ENCODE measurements at places on chromosomes 5 and 9.

DNA sequence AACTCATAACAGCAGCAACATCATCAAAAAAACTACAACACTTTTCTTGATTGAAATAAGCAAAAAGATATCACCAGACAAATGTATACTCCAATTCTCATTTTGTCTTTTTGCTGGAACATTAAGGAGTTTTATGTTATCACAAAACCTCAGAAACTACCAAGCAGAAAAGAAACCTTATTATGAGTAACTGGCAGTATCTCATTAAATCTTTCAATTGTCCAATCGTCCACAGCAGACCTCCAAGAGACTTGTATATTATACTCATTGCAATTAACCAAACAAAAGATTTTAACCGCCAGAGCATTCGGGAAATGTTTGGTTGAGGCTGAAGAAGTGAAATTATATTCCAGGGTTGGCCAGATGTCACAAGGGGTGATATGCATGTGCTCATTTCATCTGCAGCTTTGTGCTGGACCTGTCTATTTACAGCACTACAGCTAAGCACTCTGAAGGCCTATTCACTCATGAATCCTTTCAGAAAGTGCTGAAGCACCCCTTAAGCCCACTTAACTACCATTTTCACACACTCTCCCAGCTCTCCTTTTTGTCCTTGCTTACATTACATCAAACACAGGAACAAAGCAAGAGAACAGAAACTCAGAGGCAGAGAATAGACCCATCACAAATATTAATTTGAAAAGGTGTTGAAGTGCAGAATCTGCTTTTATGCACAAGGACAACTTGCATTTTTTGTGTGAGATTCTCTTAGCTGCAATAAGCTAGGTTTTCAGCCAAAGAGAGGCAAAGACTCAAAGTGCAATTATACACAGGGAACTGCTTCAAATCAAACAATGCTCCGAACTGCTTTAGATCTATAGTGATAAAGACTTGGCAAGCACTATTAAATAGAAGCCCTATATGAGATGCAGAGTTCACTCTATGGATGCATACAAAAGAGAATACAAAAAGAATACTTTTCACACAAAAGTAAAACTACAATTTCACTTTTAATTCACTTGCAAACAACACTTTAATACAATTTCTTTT is 150.4 kb upstream of the POU5F2 start:
- no peak for DNase-seq

DNA sequence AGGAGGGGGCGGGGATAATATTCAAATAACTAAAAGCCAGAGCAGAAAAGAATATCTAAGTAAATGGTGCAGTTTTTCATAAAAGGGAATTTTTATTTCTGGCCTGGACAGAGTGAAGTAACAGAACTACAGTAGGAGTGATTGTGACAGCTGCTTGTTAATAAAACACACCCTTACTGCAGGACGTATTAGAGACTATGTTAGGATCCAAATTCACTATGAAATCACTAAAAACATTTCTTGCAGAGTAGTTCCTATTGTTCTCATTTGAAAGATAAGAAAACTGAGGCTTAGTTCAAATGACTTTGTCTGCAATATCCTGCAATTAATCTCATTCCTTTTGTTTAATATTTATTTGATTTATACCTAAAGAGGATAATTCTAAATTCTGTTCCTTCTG is 39.5 kb downstream of the FAM174A start:
- DNase-seq, result no peak

DNA sequence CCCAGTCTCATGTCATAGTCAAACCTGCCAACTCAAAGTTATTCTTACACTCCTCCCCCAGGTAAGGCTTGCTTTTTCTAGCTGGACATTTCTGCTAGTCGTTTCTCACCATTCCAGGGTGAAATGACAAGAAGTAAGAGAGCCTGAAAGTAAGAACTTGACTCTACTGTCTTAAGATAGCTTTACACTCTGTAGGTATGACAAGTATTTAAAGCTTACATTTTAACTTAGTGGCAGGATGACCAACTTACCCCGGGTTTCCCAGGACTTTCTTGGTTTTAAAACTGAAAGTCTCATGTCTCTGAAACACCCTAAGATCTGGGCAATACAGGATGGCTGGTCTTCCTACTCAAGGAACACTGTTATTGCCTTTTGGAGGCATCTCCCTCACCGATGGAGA is 67.5 kb upstream of the PIK3R1 start:
- DNase-seq, result no peak

- no peak for DNase-seq
Observed at GRCh38 chr9:83266666-83267496, 203.9 kb upstream of the RASEF start.

GRCh38 chr5:133653760-133654049 is 41.4 kb upstream of the FSTL4 start:
- DNase-seq, result no peak

DNA sequence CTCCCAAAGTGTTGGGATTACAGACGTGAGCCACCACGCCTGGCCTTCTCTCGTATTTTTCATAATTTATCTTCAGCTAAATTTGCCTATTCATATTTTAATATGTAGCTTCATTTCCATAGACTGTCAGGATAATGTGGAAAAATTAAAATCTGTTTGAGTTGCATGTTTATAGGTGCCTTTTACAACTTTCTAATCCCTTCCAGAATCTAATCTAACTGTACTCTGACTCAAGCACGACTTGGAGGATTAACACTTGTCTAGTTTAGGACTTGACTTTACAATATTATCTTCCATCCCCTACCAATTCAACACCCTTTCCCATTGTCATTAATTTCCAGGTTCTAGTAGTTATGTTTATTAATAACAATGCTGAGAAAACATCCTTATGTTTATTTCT is 1761.5 kb downstream of the MAT2B start:
- DNase-seq, result no peak

GRCh38 chr9:117869712-117870111 is 165.5 kb downstream of the TLR4 start:
- no peak for DNase-seq

DNA sequence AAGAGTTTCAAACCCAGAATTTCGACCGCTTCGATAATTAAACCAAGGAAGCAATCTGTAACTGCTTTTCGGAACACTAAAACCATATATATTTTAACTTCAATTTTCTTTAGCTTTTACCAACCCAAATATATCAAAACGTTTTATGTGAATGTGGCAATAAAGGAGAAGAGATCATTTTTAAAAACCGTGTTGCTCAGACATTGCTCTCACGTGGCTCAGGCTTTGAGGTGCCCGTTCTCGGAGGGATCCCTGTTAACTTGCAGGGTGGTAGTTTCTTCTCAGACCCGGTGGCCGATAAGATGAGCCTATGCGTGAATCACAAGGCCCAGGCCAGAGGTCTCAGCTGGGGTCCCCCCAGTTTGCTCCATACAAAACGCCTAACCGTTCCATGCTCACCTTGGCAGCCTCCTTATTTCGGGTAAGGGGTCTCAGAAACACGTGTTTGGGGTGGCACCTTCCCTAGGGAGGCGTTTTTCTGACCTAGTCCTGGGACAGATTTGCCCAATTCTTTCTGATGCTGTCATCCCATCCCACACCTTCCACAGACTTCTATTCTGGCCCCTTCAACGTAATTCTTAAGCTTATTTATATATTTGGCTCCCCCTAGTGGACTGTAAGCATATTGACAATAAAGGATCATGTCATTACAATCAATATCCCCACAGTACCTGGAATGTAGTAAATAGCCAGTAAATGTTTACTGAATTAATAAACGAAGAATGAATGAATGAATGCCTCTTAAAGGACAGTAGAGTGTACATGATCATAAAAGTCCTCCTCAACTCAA is 48.1 kb downstream of the THBS4 start:
- DNase-seq, result no peak

GRCh38 chr5:40648150-40648549 is 31.6 kb upstream of the PTGER4 start:
- DNase-seq, result no peak

DNA sequence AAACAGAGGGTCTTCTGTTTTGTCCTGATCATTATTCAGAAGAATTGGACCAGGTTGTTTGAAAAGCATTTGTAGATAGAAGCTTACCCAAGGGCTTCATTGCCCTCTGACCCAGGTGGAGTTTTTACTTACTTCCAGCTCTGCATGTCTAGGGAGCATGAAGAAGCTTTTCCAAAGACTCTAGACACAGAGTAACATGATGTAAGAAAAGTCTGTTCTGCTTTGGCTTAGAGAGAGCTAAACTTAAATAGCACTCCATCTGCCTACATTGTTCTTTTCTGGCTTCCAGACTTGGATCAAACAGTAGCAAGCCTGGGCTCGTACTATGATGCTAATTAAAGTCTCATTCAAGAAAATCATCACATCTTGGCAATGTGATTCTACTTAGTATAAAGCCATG is 112.1 kb downstream of the SNCAIP start:
- no peak for DNase-seq

- no peak for DNase-seq
Observed at GRCh38 chr9:8778356-8778755, 978.8 kb upstream of the DMAC1 start.
